ENCODE measurements at places on chromosomes 2 and 18. TPM values are rescaled to one million over a fixed set of nuclear protein-coding genes. Genes with fewer than 3 reads are reported as not detected.

GRCh38 chr18:42418121-42418520, 463.1 kb downstream of the PIK3C3 start:
- no peak overlapping the region for H3K4me3 ChIP-seq
- no peaks in the 10 kb centered on the region for H3K4me1 ChIP-seq
- no peak overlapping the region for H3K27ac ChIP-seq
- DNase-seq: no peak

- H3K27me3 ChIP-seq: no peaks in the 10 kb centered on the region
- H3K36me3 ChIP-seq: no peaks in the 10 kb centered on the region
- DNase-seq: no peak
- no peak overlapping the region for H3K4me3 ChIP-seq
Measured at GRCh38 chr2:175677880-175678279, 324.2 kb downstream of the LNPK start.

DNA sequence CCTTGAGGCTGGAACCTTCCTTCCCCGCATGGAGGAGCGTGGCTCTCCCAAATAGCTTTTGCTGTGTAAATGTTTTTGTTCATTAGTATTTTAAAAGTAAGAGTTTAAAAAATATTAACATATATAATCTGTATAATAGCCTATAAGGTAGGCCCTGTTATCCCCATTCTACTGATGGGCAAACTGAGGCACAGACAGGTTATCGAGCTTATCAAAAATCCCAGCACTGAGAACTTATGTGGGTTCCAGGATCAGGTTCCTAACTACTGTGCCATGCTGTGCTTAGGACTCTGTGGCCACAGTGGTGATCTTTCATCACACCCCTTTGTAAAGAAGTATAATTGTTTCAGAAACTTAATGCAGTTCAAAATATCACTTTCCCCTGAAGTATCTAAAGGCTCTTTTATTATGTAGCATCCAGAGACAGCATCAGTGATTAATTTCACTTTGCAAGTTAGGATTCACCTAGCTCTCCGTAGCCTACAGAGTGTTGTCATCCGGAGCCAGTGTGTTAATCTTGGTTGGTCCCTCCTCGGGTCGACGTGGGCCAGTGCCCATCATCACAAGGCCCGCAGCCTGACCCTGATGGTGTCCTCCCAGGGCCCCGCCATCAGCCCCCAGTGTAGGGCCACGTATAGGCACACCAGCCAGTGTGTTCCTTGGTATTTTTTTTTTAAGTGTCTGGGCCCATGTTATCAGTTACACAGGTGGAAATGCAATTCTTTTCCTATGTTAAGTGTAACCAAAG, 28.7 kb downstream of the CABLES1 start:
- H3K4me1 ChIP-seq: no peaks in the 10 kb centered on the region
- H3K36me3 ChIP-seq: no peaks in the 10 kb centered on the region
- no peak for DNase-seq
- H3K27ac ChIP-seq: no peak overlapping the region
- H3K4me3 ChIP-seq: no peak overlapping the region
- H3K27me3 ChIP-seq: no peaks in the 10 kb centered on the region

DNA sequence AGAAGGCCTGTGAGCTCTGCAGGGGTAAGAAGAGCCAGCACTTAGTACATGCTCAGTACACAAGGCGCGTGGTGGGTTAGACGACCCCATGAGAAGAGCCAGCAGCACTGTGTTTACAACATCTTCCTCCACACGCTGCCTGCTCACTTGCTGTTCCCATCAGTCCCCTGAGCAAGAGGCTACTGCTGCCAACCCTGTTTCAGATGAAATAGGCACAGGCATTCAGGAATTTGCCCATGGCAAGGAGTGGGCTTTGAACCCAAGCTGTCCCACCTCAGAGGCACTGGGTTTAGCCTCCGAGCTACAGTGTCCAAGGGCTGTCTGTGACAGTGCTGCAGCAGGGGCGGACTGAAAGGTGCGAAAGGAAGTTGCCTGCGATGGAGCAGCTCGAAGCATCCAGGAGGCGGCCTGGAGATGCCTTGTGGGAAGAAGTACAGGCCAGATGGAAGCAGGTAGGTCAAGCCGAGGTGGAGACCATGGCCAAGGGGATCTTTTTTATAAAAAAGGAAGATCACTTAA, 121.5 kb upstream of the PXDN start:
- H3K4me3 ChIP-seq: no peak overlapping the region
- DNase-seq: no peak
- H3K36me3 ChIP-seq: no peaks in the 10 kb centered on the region
- no peaks in the 10 kb centered on the region for H3K4me1 ChIP-seq
- H3K27me3 ChIP-seq: peaks cover 17% of the 10 kb centered on the region

DNA sequence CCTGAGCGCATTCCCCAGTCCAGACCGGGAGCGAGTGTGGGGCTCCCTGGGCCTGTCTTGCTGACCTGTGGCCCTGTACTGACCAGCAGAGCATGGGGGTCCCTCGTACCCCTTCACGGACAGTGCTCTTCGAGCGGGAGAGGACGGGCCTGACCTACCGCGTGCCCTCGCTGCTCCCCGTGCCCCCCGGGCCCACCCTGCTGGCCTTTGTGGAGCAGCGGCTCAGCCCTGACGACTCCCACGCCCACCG, 5.3 kb downstream of the NEU4 start:
- H3K4me3 ChIP-seq: no peak overlapping the region
- peaks cover 19% of the 10 kb centered on the region for H3K4me1 ChIP-seq
- H3K27ac ChIP-seq: no peak overlapping the region
- no peak for DNase-seq

DNA sequence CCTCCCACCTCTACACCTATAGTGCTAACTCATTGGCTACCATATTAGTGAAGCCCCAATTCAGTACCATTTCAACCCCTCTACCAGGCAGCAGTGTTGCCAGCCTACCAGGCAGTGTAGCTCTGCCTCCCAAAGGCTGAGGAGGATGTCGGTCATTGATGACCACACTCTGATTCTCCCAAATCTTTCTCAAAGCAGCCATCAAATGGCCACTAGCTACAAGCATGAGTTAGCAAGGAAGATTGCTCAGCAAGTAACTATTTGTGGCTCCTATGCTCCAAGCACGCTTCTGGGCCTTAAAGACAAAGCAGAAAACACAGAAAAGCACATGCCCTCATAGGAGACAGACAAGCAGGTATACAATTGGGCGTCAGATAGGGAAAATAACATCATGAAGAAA, 42.7 kb upstream of the AFF3 start:
- no peaks in the 10 kb centered on the region for H3K27me3 ChIP-seq
- H3K36me3 ChIP-seq: no peaks in the 10 kb centered on the region
- H3K27ac ChIP-seq: no peak overlapping the region
- no peak overlapping the region for H3K4me3 ChIP-seq
- H3K4me1 ChIP-seq: no peaks in the 10 kb centered on the region

DNA sequence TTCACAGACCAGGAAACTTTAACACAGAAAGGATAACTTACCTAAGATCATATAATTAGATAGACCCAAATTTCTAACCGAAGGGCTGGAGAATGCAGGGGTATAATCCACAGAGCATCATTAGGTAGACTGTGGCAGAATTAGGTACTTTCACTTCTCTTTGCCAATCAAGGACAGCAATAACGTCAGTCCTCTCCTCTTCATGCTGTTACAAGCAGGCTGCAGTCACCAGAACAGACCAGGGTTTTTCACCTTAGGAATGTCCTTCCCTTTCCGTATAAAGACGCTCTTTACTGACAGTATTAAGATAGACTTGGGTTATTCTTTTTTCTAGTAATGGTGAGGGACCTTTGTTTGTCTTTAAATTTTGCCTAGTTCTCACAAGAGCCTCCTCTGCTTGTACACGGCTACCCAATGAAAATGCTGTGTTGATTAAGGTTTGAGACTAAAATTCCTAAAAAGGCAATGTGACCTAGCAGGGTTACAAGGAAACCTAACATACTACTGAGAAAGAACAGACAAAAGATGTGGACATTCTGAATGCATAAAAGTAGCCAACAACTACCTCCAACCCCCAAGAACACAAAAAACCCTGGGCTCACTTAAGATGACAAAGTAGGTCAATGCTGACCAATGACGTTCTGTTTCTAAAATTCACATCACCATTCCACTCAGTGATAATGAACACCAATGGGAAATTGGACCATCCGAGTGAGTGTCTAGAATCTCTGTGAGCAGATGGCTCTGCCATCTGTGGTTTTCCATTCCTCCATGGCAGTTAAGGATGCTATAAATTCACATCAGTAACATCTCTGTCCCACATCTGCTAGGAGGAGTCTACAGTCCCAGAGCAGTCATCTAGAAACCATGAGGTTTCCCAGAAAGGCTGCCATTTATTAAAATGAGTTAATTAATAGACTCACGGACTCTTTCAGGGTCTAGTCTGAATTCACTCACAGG, 2.1 kb downstream of the PDIA6 start:
- H3K36me3 ChIP-seq: no peaks in the 10 kb centered on the region
- H3K27me3 ChIP-seq: no peaks in the 10 kb centered on the region
- DNase-seq: no peak
- H3K4me1 ChIP-seq: peaks cover 25% of the 10 kb centered on the region

ARHGEF33 gene
- total RNA-seq: 0.52 TPM

MAP2 gene
- 2.4 TPM for total RNA-seq

TNFAIP6 gene
- total RNA-seq: not detected
